Germinal center (tissue), 1 donor: ENCODE measurements at places on chromosomes 13 and 19.

- no peak for DNase-seq
These were observed 110.3 kb downstream of the NHLRC3 start for GRCh38 chr13:39148513-39148961.

DNA sequence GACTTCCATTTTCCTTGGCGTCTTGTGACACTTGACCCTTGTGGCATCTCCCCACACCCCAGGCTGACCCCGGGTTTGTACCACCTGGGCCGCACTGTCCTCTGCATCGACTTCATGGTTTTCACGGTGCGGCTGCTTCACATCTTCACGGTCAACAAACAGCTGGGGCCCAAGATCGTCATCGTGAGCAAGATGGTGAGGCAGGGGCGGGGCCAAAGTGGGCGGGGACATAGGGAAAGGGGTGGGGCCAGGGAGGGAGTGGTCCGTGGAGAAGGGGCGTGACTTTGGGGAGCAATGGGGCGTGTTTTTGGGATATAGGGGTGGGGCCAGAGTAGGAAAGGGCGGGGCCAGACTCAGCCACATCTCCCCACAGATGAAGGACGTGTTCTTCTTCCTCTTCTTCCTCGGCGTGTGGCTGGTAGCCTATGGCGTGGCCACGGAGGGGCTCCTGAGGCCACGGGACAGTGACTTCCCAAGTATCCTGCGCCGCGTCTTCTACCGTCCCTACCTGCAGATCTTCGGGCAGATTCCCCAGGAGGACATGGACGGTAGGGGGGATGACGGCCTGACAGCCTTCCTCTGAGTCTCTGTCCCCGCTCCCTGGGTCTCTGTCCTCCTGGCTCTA is 42.8 kb downstream of the TRPM4 start:
- no peak for DNase-seq

GRCh38 chr19:40588926-40589569 is 12.1 kb upstream of the LTBP4 start:
- DNase-seq: no peak

GRCh38 chr19:45273521-45273855 is 22.4 kb downstream of the MARK4 start:
- no peak for DNase-seq
